ENCODE measurements at places on chromosomes 3 and 15.

GRCh38 chr15:31331389-31331788 is 4.8 kb downstream of the KLF13 start:
- no peak for DNase-seq

DNA sequence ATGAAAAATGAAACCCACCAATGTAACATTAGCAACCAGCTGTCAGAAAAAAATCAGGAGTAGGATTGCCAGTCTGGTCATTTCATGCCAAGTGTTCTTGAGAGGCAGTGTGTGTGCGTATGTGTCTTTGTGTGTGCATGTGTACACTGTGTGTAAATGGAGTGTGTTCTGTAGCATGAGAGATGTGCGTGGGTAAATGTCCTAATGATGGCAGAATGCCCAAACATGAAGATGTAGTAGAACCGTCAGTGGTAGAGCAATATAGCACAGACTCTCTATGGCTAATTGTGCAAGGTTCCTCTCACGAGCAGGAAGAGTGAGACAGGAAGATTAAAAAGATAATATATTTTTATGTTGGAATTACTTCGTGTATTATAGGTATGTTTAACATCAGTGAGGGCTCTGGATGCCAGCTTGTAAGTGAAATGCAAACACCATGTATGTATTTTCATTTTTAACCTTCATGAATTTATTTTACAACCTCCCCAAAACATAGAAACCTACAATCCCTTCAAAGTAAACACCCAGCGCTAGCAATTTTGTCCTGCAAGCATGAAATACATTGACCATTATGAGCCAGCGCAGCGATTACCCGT is 1038.7 kb downstream of the IGSF11 start:
- DNase-seq = no peak

DNA sequence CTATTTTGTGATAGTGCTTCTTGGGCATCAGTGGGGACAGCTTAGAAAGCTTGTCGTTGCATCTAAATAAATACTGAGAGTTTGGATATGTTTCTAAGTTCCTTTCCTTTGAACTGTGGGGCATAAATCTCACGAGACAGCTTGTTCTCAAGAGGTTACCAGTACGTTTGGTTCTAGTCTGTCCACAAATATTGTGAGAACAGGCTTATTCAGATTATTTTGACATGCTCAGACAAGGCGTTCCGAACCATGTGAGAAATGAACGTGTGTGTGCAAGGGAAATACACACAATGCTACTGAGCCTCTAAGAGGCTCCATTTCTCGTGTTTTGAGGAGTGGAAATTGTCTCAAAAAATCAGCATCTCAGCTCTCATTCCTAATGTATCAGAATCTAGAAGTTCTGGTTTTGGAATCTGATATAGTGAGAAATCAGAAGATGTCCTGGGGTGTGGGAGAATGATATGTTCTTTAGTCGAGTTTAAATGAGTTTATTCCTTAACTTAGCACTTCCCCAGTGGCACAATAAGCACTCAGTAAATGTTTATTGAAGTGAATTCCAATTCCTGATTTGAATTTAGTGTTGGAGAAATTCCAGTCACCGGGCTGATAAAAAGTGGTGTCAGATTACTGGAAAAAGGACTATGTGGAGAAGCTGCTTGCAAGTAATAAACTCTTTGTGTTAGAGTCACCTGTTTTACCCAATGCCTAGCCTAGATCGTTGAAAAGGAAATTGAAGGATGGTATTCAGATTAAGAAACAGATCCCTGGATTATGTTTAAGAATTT is 481.5 kb downstream of the LPP start:
- peak; percentile 22 for DNase-seq

DNA sequence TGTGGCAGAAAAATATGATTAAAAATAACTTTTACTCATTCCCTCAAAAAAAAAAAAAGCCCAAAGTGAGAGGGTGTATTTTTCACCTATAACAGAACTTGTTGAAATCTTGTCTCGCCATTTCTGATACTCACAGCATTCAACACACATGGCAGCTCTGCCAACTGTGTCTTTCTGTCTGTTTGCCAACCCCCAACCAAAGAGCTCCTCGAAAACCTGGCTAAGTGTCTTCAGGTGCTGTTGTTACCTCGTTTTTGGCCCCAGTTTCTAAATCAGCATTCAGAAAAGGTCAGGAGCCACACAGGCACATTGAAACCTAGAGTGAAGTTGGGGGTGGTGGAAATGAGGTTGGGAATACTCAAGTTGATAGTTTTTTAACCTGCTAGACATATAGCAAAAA is 123.5 kb downstream of the TMEM108 start:
- no peak for DNase-seq

- DNase-seq = no peak
Measured at GRCh38 chr15:88498996-88499395, 31.5 kb downstream of the MRPS11 start.

- DNase-seq = no peak
Measured at GRCh38 chr3:172046268-172046915, 7.0 kb downstream of the FNDC3B start.

DNA sequence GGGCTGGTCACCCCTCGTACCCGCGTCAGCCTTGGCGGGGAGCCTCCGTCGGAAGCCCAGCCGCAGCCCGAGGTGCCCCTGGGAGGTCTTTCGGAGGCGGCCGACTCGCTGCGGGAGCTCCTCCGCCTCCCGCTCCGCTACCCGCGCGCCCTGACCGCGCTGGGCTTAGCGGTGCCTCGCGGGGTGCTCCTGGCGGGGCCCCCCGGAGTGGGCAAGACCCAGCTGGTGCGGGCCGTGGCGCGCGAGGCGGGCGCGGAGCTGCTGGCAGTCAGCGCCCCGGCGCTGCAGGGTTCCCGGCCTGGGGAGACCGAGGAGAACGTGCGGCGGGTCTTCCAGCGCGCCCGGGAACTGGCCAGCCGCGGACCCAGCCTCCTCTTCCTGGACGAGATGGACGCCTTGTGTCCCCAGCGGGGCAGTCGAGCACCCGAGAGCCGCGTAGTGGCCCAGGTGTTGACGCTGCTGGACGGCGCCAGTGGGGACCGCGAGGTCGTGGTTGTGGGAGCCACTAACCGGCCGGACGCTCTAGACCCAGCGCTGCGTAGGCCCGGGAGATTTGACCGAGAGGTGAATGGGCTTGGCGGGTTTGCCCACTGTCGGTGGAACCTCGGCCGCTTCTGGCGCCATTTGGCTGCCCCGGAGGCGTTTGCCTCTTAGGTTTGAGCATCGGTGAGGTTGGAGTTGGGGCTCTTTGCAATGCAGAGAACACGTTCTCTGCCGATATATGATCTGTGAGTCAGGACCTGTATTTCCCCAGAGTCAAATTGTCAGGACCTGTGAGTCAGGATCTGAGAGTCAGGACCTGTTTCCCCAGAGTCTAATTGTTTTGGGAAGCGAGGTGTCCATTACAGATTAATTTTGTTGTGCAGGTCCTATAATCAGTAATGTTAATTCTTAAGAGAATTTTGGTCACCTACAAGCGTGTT is 24.9 kb upstream of the GATM start:
- peak; percentile 54 for DNase-seq

DNA sequence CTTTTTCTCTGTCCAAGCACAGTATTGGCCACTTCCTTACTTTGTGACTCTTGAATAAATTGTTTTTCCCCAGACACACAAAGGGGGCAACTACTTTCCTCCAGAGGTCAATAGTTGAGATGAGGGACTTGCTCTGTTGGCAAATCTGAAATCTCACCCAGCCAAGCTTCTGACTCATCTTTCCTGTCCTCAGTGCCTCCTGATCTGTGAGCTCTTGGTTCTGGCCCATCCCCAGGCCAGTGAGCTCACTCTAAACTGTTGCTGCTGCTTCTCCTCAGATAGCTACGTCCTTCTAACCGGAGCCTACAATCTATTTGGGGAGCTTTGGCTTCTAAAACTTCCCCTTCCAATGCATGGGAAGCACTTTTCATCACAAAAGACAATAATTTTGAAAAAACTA is 50.0 kb upstream of the NMD3 start:
- peak; percentile 84 for DNase-seq

- DNase-seq = no peak
Measured at GRCh38 chr3:71366988-71367604, 216.4 kb downstream of the FOXP1 start.

GRCh38 chr3:42778644-42779043 is 5.6 kb upstream of the CCDC13 start:
- DNase-seq = peak; percentile 54

- DNase-seq = peak; percentile 75
Measured at GRCh38 chr3:196735751-196736150, 3.9 kb upstream of the PAK2 start.

GRCh38 chr15:35740761-35741160 is 194.8 kb upstream of the DPH6 start:
- DNase-seq = peak; percentile 70

DNA sequence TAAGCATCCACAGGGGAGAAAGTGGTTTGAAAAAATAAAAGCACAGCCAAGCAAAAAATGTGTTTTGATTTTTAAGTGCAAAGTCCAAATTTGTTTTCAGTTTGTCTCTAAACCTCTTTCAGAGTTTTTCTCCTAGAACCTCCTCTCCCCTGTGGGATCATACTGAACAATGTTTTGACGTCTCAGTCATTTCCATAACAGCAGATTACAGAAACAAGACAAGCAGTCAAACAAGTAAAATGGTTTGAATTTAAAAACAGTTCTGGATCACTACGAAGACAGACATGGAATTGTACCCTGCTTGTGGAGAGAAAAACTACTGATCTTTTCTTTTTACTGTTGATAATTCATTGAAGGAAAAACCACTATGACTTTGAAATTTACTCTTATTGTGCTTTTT is 245.7 kb upstream of the CNTN4 start:
- DNase-seq = no peak
